ENCODE measurements at places on chromosomes 5 and 9.
A peak's percentile ranks its signal among the peaks of the same experiment; 100 is the strongest.

GRCh38 chr5:143437666-143438273 is 34.3 kb upstream of the NR3C1 start:
- no peak overlapping the region for H3K4me3 ChIP-seq
- no peak overlapping the region for H3K27ac ChIP-seq
- no peaks in the 10 kb centered on the region for H3K36me3 ChIP-seq
- H3K4me1 ChIP-seq: peaks cover 41% of the 10 kb centered on the region

DNA sequence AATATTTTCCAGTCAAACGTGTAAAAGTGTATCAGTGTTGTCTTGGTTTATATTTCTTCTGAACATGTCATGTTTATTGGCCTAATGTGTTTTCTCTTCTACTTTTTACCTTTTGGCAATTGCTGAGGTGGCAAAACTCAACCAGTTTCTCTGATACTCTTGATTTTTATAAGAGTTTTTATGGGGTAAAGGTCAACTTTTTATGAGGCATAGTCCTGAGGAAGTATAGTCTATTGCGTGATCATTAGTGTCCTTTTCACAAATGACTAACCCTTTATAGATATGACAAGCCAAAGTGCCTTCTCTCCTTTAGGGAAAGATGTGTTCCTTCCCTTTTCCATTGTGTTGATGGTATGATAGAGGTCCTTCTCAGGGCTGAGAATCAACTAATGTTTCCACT is 32.9 kb downstream of the OCLN start:
- H3K4me3 ChIP-seq: no peak overlapping the region
- no peaks in the 10 kb centered on the region for H3K4me1 ChIP-seq
- H3K27me3 ChIP-seq: peaks cover 2% of the 10 kb centered on the region
- H3K36me3 ChIP-seq: no peaks in the 10 kb centered on the region

DNA sequence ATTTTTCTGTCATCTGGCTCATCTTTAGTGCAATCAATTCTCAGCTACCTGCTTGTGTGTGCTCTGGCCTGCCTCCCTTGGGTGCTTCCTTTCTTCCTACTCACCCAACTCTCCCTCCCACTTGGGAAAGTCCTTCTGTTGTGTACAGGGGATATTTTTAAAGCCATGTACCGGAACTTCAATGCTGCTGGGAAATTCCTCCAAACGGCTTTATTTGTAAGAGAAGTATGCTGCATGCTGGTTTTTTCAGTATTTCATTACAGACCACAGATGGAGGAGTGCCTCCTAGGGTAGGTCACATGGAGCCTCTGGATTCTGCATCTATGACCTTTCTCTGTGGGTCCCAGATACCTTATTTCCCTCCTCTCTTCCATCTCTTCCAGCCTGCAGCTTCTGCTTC is 5.4 kb upstream of the HMHB1 start:
- H3K36me3 ChIP-seq: no peaks in the 10 kb centered on the region
- no peak overlapping the region for H3K4me3 ChIP-seq
- no peak for DNase-seq
- peaks cover 4% of the 10 kb centered on the region for H3K4me1 ChIP-seq
- H3K27ac ChIP-seq: no peak overlapping the region

GRCh38 chr5:168109441-168109840 is 182.0 kb upstream of the WWC1 start:
- no peak for DNase-seq
- H3K4me1 ChIP-seq: no peaks in the 10 kb centered on the region
- no peak overlapping the region for H3K4me3 ChIP-seq
- no peak overlapping the region for H3K27ac ChIP-seq
- H3K27me3 ChIP-seq: peaks cover 8% of the 10 kb centered on the region

GRCh38 chr9:138098908-138099791 is 221.6 kb downstream of the CACNA1B start:
- H3K27me3 ChIP-seq: no peaks in the 10 kb centered on the region
- DNase-seq: no peak
- H3K27ac ChIP-seq: no peak overlapping the region
- no peaks in the 10 kb centered on the region for H3K36me3 ChIP-seq

- no peak overlapping the region for H3K27ac ChIP-seq
- no peak for DNase-seq
- H3K4me3 ChIP-seq: no peak overlapping the region
- H3K36me3 ChIP-seq: peaks cover 7% of the 10 kb centered on the region
Observed at GRCh38 chr5:141478321-141478945, 2.7 kb downstream of the PCDHGC3 start.

- no peaks in the 10 kb centered on the region for H3K27me3 ChIP-seq
- H3K4me3 ChIP-seq: no peak overlapping the region
- H3K36me3 ChIP-seq: no peaks in the 10 kb centered on the region
- H3K27ac ChIP-seq: no peak overlapping the region
Observed at GRCh38 chr5:61409568-61409967, 77.5 kb downstream of the ZSWIM6 start.

DNA sequence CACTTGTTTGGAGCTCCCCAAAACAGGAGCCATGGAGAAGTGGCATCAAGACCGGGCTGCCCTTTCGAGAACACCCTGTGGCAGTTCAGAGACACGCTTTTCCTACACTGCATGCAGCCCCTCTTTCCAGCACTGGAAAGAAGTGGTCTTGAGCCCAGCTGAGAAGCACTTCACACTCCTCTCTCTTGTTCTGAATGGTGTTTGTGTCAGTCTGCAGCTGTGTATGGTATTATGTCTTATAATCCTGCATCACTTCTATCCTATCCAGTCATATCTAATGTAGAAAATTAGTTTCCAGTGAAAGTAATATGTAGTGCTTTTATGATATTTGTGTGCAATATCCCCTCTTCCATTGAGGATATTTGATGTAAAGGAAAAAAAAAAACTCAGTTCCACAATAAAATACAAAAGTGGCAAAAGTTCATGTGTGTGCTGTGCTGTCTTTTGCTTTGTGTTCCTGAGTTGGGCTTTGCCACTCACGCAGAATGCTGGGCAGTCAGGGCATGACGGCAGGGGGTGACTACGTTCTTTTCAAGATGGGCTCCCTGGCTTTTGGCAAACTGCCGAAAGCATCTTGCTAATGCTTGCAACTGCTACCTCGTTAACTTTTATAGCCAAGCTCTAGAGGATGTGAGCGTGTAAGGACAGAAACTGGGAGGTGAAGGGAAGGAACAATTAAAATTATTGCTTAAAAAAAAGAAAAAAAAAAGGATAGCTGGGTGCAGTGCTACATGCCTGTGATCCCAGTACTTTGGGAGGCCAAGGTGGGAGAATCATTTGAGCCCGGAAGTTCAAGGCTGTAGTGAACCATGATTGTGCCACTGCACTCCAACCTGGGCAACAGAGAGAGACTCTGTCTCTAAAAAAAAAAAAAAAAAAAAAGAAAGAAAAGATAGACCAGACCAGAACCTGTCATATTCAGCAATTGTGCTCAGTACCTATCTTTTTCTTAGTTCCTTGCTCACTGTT is 102.2 kb downstream of the MAP1B start:
- no peaks in the 10 kb centered on the region for H3K4me1 ChIP-seq
- no peak for DNase-seq
- no peaks in the 10 kb centered on the region for H3K36me3 ChIP-seq
- no peaks in the 10 kb centered on the region for H3K27me3 ChIP-seq
- no peak overlapping the region for H3K4me3 ChIP-seq

DNA sequence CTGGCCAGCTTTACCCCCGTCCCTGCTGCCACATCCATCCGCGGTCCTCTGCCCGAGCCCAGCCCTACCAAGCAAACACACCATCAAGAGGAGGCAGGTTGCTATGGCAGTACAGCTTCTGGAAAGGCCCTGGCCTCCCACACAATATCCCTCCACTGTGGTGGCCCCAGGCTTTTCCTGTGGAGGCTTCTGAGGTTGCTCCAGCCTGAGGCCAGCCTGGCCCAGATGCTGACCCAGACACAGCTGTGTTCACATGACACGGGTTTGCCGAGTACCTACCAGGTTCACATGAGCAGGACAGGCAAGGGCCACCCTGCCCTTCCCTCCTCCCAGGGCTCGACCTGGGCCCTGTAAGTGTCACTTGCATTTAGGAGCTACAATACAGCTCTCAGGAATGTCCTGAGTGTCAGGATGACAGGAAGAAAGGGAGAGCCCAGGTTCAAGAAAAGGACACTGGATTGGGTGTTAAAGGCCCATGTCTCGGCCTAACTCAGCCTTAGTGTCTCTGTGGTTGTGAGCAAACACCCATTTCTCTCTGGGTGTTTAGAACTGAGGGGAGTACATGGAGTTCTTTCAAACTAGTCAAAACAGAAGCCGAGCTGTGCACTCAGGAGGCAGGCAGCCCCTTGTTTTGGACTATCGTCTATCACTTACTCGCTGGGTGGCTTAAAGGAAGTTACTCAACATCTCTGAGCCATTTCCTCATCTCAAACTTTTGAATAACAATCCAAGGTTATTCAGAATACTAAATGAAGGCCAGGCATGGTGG is 40.2 kb downstream of the NAIF1 start:
- H3K27me3 ChIP-seq: no peaks in the 10 kb centered on the region
- peak overlapping the region; percentile 81 for H3K4me3 ChIP-seq
- peaks cover 9% of the 10 kb centered on the region for H3K36me3 ChIP-seq

- H3K4me3 ChIP-seq: peak overlapping the region; percentile 42
- H3K4me1 ChIP-seq: peaks cover 34% of the 10 kb centered on the region
- DNase-seq: peak; percentile 26
- peak overlapping the region; percentile 90 for H3K27ac ChIP-seq
- H3K27me3 ChIP-seq: no peaks in the 10 kb centered on the region
- H3K36me3 ChIP-seq: peaks cover 51% of the 10 kb centered on the region
Observed at GRCh38 chr5:134543820-134544614, 18.5 kb downstream of the JADE2 start.

- DNase-seq: no peak
- H3K27ac ChIP-seq: no peak overlapping the region
- H3K4me1 ChIP-seq: no peaks in the 10 kb centered on the region
- peaks cover 2% of the 10 kb centered on the region for H3K27me3 ChIP-seq
Observed at GRCh38 chr5:171575386-171575785, 155.9 kb downstream of the FGF18 start.

GRCh38 chr5:6431214-6432195 is 17.2 kb upstream of the UBE2QL1 start:
- H3K4me3 ChIP-seq: no peak overlapping the region
- peaks cover 25% of the 10 kb centered on the region for H3K27me3 ChIP-seq
- H3K27ac ChIP-seq: no peak overlapping the region
- no peak for DNase-seq
- no peaks in the 10 kb centered on the region for H3K36me3 ChIP-seq
